Occipital lobe (tissue), 3 donors: ENCODE measurements at places on chromosomes 2 and 18.

GRCh38 chr18:34837769-34838272, 127.7 kb downstream of the DTNA start:
- DNase-seq, result no peak

GRCh38 chr2:241616168-241617125, 20.5 kb downstream of the THAP4 start:
- DNase-seq, result no peak

DNA sequence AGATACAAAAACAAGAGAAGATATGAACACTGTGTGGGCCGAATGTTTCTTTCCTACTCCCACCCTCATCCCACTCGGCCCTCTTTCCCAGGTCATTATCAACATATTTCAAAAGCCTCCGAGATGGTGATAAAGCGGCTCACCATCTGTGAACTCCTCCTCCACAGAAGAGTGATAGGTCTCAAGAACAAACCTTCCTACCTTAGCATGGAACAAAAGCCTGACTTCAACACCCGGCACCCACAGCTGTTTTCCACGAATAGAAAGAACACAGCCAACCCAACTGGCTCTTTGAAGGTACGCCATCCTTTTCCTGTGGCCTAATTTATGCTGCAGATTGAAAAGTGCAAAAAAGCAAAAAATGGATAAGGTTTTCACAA, 28.8 kb downstream of the BCL2 start:
- peak; percentile 27 for DNase-seq

DNA sequence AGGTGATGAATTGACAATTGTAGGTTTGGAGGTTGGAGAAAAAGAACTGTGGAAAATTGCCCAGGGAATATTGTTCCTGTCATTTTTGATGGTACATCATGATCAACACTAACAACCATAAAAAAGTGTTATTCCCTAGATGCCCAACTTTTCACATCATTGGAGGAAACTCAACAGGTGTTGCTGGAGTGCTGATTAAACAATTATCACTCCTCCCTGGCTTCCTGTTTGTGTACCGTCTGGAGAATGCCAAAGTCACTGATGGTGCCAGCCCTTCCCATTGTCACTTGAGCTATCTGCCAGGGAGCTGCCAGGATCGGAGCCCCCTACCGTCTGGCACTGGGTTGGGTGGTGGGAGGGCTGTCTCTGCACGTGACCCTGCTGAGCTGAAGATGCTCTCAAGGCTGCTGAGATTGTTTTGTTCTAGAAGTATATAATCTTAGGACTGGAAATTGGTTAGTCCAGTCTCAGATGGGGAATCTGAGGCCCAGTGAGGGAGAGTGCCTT, 156.9 kb downstream of the PRKCE start:
- no peak for DNase-seq

DNA sequence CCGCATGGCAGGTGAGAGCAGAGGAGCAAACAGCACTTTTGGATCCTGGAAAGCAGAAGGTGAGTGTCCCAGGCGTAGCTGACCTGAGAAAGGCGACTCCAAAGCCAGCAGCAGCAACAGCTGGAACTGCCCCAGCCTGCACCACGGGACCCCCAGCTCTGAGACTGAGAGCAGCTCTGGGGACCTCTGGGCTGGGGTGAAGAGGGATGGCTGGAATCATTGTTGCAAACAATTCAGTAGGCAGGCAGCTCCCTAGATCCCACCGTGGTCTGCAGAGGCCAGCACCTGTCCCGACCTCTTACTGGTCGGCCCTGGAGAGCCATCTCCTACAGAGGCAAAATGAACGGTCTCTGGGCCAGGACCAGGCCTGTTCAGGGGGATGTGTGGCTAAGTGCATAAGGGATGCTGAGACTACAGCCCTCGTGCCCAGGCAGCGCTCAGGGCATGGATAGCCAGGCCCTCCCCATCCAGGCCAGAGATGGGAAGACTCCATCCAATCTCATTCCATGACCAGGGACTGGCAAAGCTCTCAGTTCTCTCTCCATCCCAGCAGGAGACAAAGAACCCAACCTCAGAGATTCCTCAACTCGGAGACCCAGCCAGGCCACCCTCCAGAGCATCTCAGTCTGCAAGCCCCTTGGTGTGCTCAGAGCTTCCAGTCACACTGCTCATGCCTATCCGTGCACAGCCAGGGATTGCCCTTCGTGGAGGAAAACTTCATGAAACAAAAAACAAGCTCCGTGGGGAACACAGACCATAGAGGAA, 38.2 kb upstream of the ALPP start:
- no peak for DNase-seq

GRCh38 chr2:44548221-44549098, 186.7 kb downstream of the CAMKMT start:
- DNase-seq, result no peak

DNA sequence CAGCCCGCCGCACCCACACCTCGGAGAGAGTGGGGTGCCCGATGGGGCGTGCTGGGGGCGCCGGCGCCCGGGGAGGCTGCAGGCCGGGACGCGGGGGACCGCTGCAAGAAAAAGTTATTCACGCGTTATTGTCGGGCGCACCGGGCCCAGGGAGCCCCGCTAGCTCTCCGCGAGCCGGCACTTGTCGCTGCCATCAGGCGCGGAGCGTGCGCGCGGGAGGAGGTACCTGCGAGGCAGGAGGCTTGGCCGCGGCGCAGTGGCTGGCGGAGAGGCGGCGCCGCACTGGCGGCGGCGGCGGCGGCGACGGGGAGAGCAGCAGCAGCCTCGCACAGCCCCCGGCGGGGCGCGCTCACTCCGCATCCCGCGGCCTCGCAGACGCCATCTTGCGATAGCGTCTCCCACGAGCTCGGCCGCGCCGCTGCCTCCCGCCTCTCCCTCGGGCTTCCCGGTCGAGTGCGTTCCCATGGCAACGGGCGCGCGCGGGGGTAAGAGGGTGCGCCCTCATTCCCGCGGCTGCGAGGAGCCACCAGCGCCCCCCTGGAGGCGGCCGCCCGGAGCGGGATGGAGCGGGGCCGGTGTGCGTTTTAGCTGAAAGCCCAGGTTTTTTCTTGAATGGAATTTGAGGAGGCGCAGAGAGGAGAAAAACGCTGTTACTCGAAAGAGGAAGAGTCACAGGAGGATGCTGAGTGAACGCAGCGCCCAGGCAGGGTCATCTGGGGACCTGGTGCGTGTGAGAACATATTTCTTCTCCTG, at the start of gene CHN1:
Gene CHN1 (minus strand): TSS at position 402 of the 753 bp plus-strand sequence. CDS start 469 bp downstream, outside the sequence.
- DNase-seq, result peak; percentile 79

GRCh38 chr2:217978536-217979150, 24.2 kb downstream of the TNS1 start:
- no peak for DNase-seq

GRCh38 chr2:18273205-18273604, 287.2 kb downstream of the RDH14 start:
- no peak for DNase-seq

GRCh38 chr18:50989711-50990110, 21.9 kb downstream of the ELAC1 start:
- no peak for DNase-seq

DNA sequence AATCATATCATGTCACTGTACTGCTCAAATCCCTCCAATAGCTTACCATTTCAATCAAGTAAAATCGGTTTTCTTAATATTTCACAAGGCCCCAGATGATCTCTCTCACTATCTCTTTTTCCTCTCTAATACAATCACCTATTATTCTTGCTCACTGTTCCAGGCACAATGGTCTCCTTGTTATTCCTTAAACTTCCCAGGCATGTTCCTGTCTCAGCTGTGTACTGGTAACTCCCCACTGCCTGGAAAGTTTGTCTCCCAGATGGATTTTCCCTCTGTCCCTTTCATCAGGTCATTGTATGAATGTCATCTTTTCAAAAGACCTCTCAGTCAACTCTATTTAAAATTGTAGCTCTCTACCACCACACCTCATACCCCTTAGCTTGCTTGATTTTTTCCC, 30.7 kb upstream of the FANCL start:
- no peak for DNase-seq

GRCh38 chr2:46716927-46717326, 198.7 kb downstream of the MCFD2 start:
- DNase-seq, result no peak

GRCh38 chr2:205686056-205686782, 3.9 kb downstream of the NRP2 start:
- no peak for DNase-seq

- no peak for DNase-seq
Measured at GRCh38 chr2:193228276-193228675, 1033.5 kb upstream of the TMEFF2 start.

GRCh38 chr18:75211953-75212750, 1.6 kb downstream of the TSHZ1 start:
- DNase-seq, result no peak

DNA sequence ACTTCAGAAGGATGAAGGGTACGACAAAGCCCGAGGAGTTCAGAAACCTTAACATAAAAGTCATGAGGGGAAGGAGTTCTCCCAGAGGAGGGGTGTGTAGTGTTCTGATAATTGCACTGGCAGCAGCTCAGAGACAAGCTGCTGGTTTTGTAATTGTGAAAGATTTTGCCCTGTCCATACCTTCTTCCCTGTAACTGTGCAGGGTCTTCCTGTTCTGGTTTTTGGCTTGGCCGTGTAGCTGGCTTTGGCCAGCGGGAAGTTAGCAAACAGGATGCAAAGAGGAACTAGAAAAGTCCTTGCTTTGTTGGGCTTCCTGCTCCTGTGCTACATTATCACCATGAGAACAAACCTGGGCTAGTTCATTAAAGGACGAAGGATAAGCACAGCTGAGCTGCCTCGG, 160.8 kb downstream of the LPIN1 start:
- DNase-seq, result no peak

- no peak for DNase-seq
Measured at GRCh38 chr2:205681401-205682238, 681 bp upstream of the NRP2 start.

GRCh38 chr2:41955316-41956043, 92.3 kb upstream of the PKDCC start:
- no peak for DNase-seq

DNA sequence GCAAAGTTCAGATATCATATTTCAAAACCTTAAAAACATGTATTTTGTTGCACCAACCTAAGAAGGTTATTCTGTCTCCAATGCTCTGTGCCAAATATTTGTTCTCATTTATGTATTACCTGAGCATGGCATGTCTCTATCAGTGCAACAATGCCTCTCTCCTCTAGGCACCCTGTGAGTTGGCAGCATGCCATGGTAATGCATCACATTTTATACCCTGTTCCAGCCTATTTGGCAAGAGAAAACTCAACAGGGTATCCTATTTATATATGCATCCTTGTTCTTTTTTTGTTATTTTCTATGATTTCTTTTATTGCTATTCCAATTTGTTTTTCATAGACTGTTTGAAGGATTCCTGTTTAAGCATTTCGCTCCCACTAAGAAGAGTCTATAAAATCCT, 126.3 kb upstream of the NRXN1 start:
- DNase-seq, result no peak

DNA sequence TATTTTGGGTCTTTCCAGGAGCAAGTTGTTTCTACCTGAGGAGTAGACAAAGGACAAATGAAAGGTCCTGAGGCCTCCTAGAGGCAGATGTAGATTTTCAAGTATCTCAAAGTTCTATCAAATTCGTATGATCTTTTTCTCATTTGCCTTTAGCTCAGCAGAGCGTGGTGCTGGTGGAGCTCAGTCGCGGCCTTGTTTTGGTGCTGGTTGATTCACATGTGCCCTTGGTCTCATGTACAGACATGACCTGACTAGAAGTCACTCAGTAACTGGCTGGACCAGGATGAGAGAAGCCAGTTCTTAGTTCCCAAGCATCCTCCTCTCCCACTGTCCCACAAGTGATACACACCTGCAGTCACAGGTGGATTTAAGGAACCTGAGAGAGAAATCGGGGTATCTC, 264.0 kb downstream of the PRKCE start:
- DNase-seq, result no peak

DNA sequence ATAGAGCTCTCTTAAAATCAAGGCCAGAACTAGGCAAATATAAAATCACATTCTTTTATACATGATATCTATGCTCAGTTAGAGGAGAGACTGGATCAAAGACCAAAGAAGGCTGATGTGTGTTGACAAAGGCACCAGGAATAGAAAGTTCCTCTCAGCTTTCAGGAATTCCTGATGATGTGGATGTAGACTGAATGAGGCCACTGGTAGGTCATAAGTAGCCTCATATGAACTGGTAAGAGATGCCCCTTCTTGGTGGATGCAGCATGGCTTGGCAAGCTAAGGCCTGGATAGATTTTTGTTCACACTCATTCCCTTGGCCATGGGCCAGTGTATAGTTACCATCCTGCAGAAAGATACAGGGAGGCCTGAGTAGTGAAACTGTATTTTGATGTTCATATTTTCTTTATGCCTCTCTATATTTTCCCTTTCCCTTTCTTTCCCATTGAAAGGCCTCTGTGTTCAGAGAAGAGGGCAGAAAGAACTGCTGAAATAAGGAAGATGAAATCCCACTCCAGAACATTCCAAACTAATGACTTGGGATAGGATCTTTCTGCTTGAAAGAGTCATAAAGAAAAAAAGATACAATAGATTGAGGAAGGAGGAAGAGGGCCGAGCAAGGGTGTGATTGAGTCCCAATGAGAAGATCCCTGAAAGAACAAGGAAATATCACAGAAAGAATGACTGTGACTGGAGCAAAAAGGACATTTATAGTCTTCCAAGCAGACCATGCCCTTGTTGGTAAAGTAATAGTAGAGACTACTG, 2182.7 kb upstream of the PIK3C3 start:
- no peak for DNase-seq

DNA sequence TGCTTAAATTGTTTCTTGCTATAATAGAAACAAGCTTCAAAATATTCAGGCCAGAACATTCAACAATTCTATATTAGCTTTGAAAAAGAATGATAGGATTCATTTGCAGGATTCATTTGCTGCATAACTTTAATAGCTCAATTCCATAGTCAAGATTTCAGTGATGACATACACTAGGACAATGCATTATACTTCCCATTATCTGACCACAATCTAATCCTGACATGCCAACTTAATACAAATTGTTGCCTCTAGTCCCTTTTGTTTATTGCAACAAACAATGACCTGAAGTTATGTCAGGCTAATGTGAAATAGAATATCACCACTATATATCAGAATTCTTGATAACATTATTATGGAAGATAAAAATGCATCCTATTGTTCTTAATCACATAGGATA, 169.4 kb downstream of the DNAH7 start:
- no peak for DNase-seq

- no peak for DNase-seq
Measured at GRCh38 chr2:227655454-227655853, 11.2 kb upstream of the SCYGR5 start.

GRCh38 chr2:152395572-152395971, 60.6 kb downstream of the FMNL2 start:
- no peak for DNase-seq

- no peak for DNase-seq
Measured at GRCh38 chr2:71417300-71418202, 35.8 kb upstream of the DYSF start.

- no peak for DNase-seq
Measured at GRCh38 chr2:219592736-219593135, 4.9 kb upstream of the STK11IP start.

DNA sequence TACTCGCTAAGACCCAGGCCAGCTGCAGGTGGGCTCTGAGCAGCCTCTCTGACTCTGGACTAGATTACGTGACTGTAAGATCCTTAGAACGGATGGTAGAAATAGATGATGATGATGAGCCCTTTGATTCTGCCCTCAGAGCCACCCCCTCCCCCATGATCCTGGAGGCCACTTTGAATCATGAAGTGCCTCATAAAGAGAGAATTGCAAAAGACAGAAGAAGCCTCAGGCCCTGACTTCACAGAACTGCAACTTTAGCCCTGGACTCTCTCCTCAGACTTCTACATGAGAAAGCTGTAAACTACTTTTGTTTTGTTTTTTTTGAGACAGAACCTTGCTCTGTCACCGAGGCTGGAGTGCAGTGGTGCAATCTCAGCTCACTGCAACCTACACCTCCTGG, 15.4 kb upstream of the TET3 start:
- DNase-seq, result no peak
